ENCODE measurements at places on chromosomes 4 and X. TPM values are rescaled to one million over a fixed set of nuclear protein-coding genes. Genes with fewer than 3 reads are reported as not detected.
A peak's percentile ranks its signal among the peaks of the same experiment; 100 is the strongest.

Gene ARHGAP6
- total RNA-seq = 0.36 TPM

Gene TMPRSS11D
- not detected for total RNA-seq

Gene ZNF141
- 7.6 TPM for total RNA-seq

GRCh38 chrX:155056877-155057792, 13.8 kb downstream of the CMC4 start:
- DNase-seq = peak; percentile 54

DNA sequence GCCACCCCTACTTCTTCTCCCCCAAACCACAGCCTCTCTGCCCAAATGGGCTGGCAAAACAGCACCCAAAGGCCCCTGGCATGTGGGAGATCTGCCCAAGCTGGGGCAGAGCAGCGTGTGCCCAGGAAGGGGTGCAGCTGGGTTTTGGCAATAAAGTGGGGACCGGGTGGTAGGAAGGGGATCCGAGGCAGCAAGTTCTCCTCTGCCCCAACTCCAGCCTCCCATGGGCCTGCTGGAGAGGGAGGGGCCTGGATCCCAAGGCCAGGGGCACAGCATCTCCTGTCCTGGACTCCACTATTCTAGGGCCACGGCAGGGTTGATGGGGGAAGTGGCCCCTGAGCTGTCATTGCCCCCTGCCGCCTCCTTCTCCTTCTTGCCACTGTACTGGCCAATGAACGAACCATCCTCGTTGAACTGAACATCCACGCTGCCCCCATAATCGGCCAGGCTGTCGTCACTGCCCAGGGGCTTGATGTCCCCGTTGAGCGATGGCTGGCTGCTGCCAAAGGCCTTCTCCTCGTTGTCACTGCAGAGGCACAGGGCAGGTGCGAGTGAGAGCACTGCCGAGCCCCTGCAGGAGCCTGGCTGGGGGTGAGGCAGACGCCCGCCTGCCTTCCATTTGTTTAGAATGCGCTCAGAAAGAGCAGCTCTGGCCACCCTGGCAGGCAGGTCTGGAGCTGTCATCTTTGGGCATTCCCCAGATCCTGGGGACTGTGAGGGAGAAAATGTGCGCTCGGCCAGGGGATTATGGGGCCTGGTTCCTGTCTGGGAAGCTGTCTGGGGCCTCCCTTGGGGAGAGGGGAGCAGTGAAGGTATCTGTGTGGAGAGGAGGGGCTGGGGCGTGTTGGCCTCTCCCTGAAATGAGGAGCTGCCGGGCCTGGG, 23.4 kb downstream of the L1CAM start:
- DNase-seq = no peak
